ENCODE measurements at places on chromosomes 1 and 21. TPM values are rescaled to one million over a fixed set of nuclear protein-coding genes. Genes with fewer than 3 reads are reported as not detected.

DNA sequence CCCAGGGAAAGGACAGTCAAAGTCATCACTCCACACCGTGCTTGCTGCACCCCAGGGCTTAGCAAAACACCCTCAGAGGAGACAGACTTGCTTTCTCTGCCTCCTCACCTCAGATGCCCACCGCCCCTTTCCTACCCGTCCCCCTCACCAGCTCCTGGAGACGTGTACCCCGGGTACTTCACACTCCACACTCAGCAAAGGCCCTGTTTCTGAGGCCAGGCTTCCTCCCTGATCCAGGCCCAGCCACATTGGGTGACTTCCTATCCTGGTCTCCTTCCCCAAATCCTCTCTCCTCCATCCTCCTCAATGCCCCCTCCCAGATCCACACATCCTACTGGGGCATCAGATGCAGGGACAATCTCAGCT, 116.7 kb downstream of the DMRTB1 start:
- H3K27me3 ChIP-seq = peaks cover 3% of the 10 kb centered on the region
- no peaks in the 10 kb centered on the region for H3K4me1 ChIP-seq
- no peak overlapping the region for H3K4me3 ChIP-seq
- H3K36me3 ChIP-seq = no peaks in the 10 kb centered on the region

DNA sequence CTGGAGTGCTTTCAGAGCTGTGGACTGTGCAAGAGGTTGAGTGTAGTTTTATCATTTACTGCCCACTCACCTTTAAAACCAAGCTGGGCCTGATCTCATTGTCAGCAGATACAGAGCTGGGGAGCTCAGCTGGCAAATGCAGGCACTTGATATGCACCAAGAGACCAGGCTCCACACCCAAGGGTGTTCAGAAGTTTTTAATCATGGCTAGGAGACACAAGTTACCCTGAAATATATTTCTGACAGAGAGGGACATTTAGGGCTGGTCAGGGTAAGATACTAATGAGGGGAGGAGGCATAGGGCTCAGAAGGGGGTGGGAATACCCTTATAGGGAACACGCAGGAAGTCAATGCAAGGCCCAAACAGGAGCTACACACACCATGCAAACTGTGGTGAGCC, 153.7 kb downstream of the ELAVL4 start:
- DNase-seq = no peak
- H3K36me3 ChIP-seq = no peaks in the 10 kb centered on the region
- H3K27me3 ChIP-seq = no peaks in the 10 kb centered on the region
- H3K4me1 ChIP-seq = no peaks in the 10 kb centered on the region

DNA sequence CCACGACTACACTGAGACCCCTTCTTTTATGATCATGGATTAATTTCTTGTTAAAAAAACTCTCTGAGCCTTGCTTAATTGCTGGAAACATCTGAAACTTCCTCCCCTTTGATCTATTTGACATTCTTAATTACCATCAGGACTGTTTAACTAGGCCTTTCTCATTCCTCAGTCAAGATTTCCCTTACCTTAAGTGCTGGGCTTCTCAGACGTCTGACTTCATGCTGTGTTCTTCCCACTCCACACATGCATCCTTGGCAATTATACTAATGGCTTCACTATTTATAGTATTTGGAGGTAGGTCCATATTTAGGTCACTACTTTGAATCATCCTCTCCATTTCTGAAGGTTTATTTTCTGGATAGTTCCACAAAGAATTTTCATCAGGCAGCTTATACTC, 341.3 kb upstream of the TMPRSS15 start:
- H3K36me3 ChIP-seq = no peaks in the 10 kb centered on the region
- H3K27me3 ChIP-seq = no peaks in the 10 kb centered on the region
- no peak overlapping the region for H3K27ac ChIP-seq
- H3K4me3 ChIP-seq = no peak overlapping the region
- H3K4me1 ChIP-seq = no peaks in the 10 kb centered on the region

- no peaks in the 10 kb centered on the region for H3K36me3 ChIP-seq
- no peak overlapping the region for H3K4me3 ChIP-seq
- H3K27me3 ChIP-seq = no peaks in the 10 kb centered on the region
- peaks cover 30% of the 10 kb centered on the region for H3K4me1 ChIP-seq
- no peak for DNase-seq
Observed at GRCh38 chr1:203649551-203649998, 22.9 kb downstream of the ATP2B4 start.

DNA sequence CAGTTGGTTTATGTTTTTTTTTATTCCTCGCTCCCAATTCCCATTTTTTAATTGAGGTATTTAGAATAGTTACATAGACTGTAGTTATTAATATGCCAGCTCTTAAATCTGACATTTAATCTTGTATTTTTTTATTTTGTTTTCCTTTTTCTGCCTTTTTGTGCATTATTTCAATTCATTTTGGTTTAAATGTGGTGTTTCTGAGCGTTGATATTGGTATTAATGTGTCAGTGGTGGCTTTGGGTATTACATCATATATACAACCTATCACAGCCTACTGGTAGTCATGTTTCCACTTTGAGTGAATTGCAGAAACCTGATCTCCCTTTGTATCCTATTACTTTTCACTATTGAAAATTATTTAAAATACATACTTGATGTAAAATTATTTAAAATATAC, 1027.3 kb downstream of the KCNT2 start:
- no peak overlapping the region for H3K4me3 ChIP-seq
- DNase-seq = no peak
- H3K36me3 ChIP-seq = no peaks in the 10 kb centered on the region
- no peaks in the 10 kb centered on the region for H3K4me1 ChIP-seq

Gene SHE
- 52.7 TPM for total RNA-seq

Gene OXCT2
- total RNA-seq = 0.60 TPM

Gene C8B
- not detected for total RNA-seq
